Vagina (tissue), 2 donors: ENCODE measurements at places on chromosomes 12 and 14.

DNA sequence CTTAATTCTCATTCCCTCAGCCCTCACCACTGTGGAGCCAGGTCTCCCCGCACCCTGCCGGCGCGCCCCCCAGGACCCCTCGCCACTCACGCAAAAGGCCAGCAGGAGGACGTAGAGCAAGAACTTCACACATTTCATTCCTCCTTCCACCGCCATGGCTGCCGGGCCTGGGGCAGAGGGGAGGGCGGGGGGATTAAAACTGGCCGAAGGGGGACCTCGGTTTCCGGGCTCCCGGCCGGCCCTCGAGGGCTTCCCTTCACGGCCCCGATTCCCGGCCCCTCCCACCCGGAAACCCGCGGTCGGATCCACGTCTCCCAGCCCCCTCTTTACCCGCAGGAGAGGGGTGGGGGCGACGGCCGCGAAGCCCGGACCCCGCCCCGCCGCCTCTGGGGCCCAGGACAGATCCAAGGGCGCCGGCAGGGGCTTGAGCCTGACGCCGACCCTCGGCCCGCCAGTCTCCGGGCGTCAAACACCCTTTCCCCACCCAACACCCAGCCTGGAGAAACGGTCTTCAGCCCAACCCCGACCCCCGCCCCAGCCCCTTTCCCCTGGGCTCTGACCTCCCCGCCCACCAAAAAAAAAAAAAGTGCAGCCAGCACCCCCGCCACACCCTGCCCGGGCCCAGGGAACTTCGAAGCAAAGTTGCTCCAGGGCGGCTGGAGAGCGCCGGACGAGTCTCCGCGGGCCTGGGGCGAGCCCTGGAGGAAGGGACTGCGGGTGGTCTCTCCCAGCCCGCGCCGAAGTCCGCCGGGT lies 447 bp downstream of the CD63 start:
- no peak for DNase-seq

- no peak for DNase-seq
Measured at GRCh38 chr12:480831-481816, 21.4 kb downstream of the B4GALNT3 start.

- DNase-seq: no peak
Measured at GRCh38 chr14:105100910-105101309, 35.7 kb upstream of the GPR132 start.

GRCh38 chr14:88516861-88517357 lies 37.9 kb downstream of the PTPN21 start:
- no peak for DNase-seq

- DNase-seq: no peak
Measured at GRCh38 chr12:125053821-125054220, 11.4 kb upstream of the AACS start.

GRCh38 chr12:128852026-128852698 lies 1.1 kb upstream of the GLT1D1 start:
- DNase-seq: no peak

GRCh38 chr14:33239465-33239864 lies 300.8 kb downstream of the NPAS3 start:
- no peak for DNase-seq

- DNase-seq: no peak
Measured at GRCh38 chr12:132284071-132284826, 45.1 kb downstream of the GALNT9 start.

- DNase-seq: no peak
Measured at GRCh38 chr14:58282925-58283593, 15.3 kb upstream of the ARID4A start.

- DNase-seq: no peak
Measured at GRCh38 chr12:6468283-6468575, 2.2 kb downstream of the VAMP1 start.

GRCh38 chr12:3896801-3897351 lies 23.7 kb upstream of the PARP11 start:
- DNase-seq: no peak

GRCh38 chr12:30515351-30515750 lies 180.3 kb downstream of the IPO8 start:
- DNase-seq: no peak

DNA sequence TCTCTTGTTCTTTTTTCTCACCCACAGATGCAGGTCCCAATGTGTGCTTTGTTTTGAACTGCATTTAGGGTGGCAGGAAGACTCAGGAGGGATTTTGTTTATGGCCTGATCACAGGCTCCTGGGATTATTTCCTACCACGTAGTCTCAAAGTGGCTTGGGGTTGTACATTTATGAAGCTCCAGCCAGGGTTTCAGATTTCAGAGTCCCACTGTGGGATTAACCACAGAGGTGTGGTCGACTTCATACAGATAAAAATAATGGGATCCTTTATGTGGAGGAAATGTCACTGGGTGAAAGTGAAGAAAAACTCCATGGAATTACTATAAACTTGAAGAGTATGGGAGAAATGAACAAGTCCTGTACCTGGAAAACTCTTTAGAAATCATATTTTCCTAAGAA lies 14.2 kb upstream of the PPP1R1A start:
- no peak for DNase-seq

DNA sequence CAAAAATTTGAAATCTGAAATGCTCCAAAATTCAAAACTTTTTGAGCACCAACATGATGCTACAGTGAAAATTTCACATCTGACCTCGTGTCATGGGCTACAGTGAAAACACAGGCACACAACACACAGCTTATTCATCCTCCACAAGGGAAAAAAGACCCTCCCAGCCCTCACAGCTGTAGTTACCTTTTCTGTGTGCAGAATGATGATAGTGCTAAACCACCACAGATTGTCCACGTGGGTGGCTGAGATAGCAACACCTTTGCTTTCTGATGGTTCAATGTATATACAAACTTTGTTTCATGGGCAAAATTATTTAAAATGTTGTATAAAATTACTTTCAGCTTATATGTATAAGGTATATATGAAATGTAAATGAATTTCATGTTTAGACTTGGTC lies 46.8 kb downstream of the FRS2 start:
- no peak for DNase-seq

DNA sequence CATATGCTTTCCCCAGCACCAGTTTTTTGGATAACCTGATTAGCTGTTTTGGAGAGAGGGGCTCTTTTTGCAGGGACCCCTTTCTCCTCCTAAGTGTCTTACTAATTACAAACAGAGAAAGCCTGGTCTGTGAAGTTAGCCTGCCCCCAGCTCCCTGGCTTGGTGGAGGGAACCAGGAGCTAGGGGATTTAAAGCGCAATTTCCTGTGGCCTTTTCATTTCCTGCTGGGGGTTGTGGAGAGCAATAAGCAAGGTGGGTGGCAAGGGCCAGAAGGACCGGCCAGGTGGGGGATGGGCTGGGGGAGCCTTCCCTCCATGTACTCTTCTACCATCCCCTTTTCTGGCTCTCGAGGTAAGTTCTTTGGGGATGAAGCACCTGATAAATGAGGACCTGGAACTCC lies 4.1 kb upstream of the CISTR start:
- DNase-seq: no peak

DNA sequence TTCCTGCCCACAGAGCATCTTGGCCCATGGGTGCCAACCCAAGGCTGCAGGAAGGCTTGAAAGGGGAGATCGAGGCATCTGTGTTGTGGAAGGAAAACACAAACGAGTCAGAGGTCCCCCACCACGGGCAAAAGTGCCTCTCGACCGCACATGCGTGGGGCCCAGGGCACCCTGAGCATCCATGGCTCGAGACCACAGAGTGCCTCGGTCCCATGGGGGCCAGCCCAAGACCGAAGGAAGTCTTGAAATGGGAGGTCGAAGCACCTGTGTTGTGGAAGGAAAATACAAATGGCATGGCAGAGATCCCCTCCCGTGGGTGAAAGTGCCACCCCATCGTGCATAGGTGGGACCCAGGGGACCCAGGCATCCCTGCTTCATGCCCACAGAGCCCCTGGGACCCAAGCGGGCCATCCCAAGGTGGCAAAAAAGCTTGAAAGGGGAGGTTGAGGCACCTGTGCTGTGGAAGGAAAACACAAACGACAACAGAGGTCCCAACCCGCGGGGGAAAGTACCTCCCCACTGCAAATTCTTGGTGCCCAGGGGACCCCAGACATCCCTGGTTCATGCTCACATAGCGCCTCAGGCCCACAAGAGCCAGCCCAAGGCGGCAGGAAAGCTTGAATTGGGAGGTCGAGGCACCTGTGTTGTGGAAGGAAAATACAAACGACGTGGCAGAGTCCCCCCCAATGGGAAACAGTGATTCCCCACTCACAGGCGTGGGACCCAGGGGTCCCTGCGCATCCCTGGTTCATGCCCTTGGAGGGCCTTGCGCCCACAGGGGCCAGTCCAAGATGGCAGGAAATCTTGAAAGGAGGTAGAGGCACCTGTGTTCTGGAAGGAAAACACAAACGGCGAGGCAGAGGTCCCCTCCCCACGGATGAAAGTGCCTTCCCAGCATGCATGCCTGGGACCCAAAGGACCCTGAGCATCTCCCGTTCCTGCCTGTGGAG lies 373.0 kb downstream of the ALG10 start:
- peak; percentile 70 for DNase-seq

GRCh38 chr12:65603438-65604351 lies 220.6 kb upstream of the HMGA2 start:
- DNase-seq: no peak

GRCh38 chr12:83153177-83153576 lies 466.5 kb downstream of the TMTC2 start:
- no peak for DNase-seq
